AG04449 (cell line): ENCODE measurements at places on chromosomes 6 and 20.

- no peak for DNase-seq
These were observed 152.9 kb downstream of the PAK5 start for GRCh38 chr20:9686001-9686400.

- no peak for DNase-seq
These were observed 126.2 kb downstream of the ALDH8A1 start for GRCh38 chr6:134823710-134824034.

DNA sequence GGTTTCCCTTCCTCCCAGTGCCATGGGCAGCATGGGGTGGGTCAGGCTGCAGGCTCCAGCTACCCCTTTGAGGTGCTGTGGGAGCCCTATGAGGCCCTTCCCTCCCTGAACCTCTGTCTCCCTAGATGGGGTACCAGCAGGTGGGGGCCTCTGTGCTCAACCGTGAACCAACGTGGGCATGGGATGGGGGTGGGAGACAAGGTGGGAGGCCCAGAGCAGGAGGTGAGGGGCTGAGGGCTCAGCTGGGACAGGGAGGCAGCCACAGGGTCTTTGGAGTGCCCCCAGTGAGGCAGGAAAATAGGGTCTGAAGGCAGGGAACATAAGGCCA is 33.3 kb downstream of the SUN5 start:
- DNase-seq, result no peak

- no peak for DNase-seq
These were observed 1.0 kb upstream of the XRN2 start for GRCh38 chr20:21301940-21302663.

DNA sequence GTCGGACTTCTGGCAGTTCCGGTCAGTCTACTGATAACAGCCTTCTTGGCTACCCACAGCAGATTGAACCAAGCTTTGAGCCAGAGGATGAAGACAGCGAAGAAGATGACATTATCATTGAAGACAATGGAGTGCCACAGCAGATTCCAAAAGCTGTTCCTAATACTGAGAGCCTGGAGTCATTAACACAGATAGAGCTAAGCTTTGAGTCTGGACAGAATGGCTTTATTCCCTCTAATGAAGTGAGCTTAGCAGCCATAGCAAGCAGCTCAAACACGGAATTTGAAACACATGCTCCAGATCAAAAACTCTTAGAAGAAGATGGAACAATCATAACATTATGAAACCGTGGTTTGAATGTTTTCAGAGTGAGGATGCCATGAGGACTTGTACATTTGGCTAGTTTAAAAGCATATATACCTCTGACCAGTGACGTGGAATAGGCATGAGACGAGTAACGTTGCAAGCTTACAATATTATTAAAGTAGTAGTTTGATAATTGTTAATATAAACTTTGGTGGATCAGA is 18.8 kb downstream of the PARD6B start:
- no peak for DNase-seq

DNA sequence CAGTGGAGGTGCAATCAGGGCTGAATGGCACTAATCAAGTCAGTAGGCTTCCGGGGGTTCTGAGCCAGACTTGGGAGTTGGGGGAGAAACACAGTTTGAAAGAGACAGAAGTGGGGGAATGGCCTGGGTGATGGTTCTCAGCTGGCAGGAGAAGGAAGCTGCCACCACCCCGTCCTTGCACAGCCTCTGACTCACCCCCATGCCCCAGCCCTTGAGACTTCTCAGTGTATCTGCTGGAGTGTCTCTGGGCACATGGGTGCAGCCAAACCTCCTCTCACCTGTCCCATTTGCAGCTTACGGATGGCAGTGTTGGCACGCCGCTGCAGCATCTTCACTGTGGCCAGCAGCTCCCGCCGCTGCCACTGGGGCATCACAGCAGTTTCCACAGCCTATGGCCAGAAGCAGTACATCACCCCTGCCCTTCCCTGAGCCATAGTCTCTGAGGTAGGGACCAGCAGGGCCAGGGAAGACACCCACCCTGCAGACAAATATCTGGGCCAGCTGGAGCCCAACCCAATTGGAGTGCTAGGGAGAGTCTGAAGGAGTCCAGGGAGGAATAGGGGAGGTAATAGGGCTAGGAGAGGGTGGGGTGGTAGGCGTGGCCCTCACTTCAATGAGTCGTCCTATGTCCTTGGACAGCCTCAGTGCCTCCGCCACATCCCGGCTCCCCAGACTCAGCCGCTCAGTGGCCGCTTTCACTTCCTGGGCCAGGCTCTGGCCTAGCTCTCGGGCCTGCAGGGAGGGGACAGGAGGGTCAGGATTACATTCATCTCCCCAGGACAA is 11.2 kb downstream of the AARS2 start:
- no peak for DNase-seq

DNA sequence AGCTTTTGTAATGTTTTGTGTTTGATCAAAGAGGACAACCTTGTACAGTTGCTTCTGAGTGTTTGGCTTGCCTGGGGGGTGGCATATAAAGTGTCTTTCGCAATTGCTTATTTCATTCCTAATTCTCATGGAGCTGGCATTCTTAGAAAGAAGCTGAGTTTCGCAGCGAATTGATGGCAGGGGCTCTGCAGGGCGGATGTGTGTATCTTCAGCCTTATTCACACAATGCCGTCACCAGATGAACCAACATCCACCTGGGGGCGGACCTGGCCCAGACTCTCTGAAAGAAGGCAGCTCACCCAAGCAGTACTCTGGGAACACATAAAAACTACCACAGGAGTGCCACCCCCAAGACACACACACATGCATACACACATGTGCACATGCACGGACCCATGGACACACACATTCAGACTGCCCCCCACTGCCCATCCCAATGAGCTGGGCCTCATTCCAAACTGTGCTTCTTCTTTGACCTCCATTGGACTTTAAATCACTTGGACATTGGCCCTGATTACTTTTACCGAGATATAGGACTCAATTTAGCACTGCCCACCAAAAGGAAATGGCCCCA is 55.4 kb upstream of the FOXQ1 start:
- DNase-seq, result no peak

DNA sequence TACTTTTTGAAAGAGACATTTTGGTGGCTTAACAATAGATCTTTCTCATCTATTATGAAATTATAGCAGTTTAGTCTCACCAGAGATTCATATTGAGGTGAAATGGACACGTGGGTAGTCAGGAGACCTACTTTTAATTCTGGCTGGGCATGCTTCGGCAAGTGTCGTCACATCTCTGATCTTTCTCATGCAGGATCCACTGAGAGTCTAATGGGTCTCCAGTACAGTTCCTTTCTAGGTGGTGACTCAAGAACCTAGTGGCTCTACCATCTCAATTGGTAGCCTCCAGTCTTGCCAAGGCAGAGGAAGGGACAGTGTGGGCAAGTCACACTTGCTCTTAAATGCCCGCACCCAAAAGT is 94.9 kb downstream of the KCNB1 start:
- DNase-seq, result no peak

DNA sequence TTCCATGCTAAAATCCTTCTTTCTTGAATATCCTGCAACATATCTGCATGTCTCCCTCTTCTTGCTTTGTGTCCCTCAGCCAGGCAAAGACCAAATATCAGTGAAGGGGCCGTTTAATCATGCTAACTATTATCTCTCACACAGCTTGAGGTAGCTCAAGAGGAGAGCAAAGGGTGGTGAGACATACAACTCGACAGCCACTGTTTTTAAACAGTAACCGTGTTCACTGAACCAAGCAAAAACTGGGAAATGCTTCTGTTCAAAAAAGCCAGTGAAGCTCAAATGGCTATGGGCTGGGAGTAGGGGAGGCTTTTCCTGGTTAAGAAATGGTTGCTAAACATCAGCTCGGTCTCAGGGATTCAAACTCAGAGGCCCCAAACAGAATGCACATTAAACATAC is 83.4 kb downstream of the MAP7 start:
- no peak for DNase-seq

GRCh38 chr20:8388141-8388540 is 256.1 kb downstream of the PLCB1 start:
- peak; percentile 29 for DNase-seq

DNA sequence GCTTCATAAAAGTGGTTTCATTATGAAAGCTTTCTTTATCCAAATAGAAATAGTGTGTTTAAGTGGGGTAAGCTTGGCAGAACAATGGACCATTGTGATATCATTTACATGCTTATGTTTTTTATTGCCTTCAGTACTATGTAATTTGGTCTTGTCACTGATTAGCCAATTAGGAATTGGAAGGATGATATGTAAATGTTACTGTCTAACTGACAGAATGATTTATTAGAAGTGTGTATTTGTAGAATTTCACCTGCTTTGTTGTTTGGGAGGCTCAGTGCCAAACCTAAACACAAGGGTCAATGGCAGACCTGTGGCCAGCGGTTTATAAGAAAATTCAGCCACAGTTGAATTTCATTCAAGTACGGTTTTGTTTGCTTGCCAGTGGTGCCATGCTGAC is 39.0 kb downstream of the AIG1 start:
- DNase-seq, result no peak

DNA sequence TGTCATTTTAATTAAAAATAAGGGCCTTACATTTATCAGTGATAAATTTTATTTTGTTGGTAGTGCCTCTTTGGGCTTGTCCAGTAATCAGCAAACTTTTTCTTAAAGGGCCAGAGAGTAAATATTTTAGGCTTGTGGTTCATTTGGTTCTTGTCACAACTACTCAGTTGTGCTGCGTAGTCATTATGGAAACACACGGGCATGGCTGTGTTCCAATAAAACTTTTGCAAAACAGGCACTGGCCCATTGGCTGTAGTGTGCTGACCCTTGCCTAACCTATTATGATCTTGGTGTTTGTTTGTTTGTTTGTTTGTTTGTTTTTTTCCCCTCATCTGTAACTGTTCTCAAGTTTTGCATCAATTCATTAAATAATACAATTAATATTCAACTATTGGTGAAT is 19.4 kb downstream of the TBPL1 start:
- DNase-seq, result no peak

DNA sequence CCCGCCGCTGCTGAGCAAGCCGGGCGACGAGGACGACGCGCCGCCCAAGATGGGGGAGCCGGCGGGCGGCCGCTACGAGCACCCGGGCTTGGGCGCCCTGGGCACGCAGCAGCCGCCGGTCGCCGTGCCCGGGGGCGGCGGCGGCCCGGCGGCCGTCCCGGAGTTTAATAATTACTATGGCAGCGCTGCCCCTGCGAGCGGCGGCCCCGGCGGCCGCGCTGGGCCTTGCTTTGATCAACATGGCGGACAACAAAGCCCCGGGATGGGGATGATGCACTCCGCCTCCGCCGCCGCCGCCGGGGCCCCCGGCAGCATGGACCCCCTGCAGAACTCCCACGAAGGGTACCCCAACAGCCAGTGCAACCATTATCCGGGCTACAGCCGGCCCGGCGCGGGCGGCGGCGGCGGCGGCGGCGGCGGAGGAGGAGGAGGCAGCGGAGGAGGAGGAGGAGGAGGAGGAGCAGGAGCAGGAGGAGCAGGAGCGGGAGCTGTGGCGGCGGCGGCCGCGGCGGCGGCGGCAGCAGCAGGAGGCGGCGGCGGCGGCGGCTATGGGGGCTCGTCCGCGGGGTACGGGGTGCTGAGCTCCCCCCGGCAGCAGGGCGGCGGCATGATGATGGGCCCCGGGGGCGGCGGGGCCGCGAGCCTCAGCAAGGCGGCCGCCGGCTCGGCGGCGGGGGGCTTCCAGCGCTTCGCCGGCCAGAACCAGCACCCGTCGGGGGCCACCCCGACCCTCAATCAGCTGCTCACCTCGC is 1.5 kb downstream of the ARID1B start:
- DNase-seq, result no peak

DNA sequence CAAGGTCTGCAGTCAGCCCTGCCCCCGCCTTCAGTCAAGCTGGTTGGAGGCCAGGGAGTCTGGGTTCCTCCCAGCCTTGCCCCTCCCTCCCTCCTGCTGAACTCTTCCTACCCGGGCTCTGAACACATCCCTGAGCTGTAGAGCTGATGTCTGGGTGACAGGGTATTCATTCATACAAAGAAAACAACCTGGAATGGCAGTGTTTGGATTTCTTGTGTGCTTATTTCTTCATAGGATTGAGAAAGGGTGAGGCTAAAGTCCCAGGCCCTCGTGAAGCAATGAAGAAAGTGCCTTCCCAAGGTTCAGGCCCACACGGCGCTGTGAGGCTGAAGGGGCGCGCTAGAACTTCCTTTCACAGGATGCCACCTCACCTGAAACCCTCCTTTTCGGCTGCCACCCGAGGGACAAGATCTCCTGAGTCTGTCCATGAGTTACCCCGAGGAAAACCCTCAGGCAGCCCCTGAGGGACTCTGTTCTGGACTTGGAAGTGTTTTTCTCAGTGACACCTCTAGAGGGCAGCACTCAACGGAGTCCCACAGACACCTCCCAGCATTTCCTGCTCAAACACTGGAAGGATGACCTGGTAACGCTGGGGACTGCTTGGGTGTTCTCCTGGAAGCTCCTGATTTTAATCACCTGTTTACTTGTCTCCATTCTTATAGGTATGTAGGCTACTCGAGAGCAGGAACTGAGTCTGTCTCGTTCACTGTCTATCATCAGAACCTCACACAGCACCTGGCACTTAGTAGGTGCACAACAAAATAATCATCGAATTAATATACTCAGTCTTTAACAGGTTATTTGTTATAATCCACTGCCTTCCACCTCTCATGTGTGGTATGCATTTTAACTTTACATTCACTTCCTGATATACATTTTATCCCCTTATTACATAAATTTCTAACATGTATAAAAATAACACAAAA is 11.8 kb upstream of the GSTA1 start:
- DNase-seq, result no peak

DNA sequence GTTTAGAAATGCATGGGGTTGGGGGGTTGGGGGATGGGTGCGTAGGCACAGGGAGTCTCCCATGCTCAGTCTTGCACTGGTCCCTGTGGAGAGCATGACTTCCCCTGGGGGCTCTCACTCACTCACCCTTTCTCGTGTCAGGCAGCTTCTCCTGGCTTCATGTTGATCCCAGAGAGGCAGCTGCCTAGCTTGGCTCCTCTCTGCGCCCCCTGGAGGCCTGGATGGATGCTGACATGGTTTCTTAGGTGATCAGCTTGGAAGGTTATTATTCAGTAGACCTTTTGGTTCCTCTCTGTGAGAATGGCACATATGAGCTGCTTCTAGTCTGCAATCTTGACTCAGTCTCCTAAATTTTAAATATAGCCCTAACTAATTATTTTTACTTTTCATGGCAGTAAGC is 109.3 kb upstream of the FAM83B start:
- no peak for DNase-seq

DNA sequence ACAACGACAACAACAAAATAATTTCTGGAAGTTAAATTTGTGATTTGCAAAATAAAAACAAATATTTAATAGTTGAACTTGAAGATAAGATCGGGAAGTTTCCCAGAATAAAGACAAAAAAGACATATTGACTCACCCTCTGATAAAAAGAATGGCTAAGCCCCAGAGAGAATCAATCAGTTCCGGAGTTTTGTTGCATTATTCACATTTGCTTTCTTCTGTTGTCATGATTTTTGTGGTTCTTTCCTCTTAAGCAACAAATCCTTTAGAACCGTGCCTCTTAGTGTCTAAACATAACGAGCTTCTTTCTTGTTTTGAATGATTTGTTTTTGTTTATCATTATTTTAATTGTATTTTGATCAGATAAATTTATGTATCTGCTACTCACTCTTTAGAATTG is 337.7 kb upstream of the PRND start:
- no peak for DNase-seq

- no peak for DNase-seq
These were observed 62.8 kb downstream of the JARID2 start for GRCh38 chr6:15308435-15309213.

- peak; percentile 19 for DNase-seq
These were observed 8.3 kb upstream of the ISM1 start for GRCh38 chr20:13212750-13213149.
